Forelimb muscle (tissue), 1 donor: ENCODE measurements at places on chromosomes 6 and 20. TPM values are rescaled to one million over a fixed set of nuclear protein-coding genes. Genes with fewer than 3 reads are reported as not detected.

- no peak for DNase-seq
These were observed 146.9 kb downstream of the TBC1D7 start for GRCh38 chr6:13181393-13181792.

DNA sequence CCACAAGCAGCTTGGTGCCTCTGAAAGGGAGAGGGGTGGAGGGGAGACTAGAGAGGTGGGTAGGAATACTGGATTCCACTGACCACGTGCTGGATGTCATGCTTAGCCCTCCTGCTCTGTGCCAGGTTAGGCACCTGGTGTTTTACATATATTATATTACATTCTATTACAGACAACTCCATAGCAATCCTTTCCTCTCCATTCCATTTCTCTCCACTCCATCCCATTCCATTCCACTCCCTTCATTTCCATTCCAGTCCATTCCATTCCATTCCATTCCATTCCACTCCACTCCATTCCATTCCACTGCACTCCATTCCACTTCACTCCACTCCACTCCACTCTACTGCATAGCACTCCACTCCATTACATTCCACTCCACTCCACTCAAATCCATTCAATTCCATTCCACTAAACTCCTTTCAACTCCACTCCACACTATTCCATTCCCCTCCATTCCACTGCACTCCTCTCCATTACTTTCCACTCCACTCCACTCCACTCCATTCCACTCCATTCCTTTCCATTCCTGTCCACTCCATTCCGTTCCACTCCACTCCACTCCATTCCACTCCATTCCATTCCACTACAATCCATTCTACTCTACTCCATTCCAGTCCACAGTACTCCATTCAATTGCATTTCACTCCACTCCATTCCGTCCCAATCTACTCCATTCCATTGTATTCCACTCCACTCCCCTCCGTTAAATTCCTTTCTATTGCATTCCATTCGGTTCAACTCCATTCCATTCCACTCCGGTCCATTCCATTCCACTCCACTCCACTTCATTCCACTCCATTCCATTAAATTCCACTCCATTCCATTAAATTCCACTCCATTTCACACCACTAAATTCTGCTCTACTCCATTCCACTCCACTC, 27.2 kb upstream of the DEFB125 start:
- DNase-seq: no peak

DNA sequence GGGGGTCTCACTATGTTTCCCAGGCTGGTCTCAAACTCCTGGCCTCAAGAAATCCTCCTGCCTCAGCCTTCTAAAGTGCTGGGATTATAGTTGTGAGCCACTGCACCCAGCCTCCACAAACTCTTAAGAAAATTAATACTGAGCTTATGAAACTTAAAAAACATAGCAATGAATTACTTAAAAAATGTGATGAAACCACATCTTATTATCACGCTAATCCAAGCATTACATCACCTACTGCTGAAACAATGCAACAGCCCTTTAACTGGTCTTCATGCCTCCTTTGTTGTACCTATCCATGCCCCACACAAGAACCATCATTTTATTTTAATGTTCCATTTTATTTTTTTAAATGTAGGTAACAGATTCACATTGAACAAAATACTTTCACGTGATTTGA, 24.9 kb downstream of the SESN1 start:
- no peak for DNase-seq

Gene FAM162B
- polyA plus RNA-seq: 5.5 TPM

Gene EDN3
- polyA plus RNA-seq: 24.8 TPM

DNA sequence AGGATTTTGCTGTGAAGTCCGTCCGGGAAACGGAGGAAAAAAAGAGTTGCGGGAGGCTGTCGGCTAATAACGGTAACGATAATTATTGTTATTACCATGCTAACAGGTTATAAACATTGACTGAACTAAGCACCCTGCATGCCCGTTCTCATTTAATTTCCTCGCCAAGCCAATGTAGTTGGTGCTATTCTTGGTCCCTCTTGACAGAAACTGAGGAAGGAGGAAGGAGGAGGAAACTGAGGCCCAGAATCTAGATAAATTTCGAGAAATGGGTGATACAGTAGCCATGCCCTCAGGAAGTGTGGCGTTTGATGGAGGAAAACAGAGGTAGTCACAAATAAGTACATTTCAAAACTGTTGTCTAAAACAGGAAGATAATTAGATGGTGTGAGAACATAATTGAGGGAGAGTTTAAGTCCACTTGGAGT, 474 bp downstream of the TPX2 start:
- DNase-seq: no peak
